ENCODE measurements at places on chromosomes 13 and 19.
A peak's percentile ranks its signal among the peaks of the same experiment; 100 is the strongest.

DNA sequence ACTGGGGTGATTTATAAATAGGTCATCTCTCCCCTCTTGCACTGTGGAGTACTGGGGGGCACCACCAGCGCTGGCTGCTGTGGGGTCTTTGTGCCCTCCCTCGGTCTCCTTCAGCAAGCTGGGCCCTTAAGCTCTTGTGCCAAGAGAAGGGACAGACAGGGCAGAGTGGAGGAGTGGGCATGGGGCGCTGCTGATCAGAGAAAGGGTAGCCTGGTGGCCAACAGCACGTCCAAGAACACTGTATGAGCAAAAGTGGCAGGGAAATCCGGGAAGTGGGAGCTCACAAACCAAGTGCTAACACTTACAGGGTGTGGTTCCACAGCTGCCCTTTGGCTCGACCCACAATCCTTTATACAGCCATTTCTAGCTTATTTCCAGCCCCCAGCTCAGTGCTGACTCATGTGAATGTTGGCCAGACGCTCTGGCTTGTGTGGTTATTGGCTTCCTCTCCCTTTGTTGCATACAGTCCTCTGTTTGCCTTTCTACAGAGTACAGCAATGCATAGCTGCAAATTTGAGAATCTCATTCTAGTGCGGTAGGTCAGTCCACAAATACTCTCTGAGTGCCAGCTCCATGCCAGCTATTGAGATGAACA, 298.8 kb downstream of the SHISA2 start:
- H3K27ac ChIP-seq: no peak overlapping the region
- H3K4me3 ChIP-seq: no peak overlapping the region
- H3K36me3 ChIP-seq: no peaks in the 10 kb centered on the region
- H3K27me3 ChIP-seq: no peaks in the 10 kb centered on the region

DNA sequence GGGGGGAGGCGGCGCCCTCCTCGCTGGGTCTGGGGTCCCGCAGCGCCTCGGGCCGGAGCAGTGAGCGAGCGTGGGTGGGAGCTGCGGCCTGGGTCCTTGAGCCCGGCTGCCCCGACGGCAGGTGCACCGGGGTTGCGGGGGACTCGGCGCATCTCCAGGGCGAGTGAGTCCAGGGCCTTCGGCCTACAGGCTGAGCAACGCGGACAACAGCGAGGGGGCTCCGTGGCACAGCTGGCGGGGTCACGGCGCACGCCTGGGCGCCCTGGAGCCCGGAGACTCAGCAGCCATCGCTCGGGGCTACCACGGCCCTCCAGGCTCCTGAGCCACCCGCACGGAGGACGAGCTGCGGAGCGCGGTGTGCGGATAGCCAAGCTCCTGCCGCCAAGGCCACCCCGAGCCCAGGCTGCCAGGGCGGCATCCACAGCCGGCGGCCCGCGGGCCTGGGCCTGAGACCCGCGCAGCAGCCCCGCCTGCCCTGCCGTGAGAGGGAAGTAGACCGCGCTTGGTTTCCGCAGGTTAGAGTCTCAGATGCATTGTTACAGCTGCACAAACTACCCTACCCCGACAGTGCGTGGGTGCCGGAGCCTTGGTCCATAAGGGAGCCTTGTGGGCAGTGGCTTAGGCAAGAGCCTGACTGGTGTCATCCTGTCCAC, 253.9 kb upstream of the SGCG start:
- peaks cover 4% of the 10 kb centered on the region for H3K27me3 ChIP-seq
- no peak overlapping the region for H3K27ac ChIP-seq
- H3K36me3 ChIP-seq: no peaks in the 10 kb centered on the region

GRCh38 chr19:49614096-49614833, 23.3 kb downstream of the PRR12 start:
- H3K27ac ChIP-seq: no peak overlapping the region
- no peaks in the 10 kb centered on the region for H3K4me1 ChIP-seq
- no peak overlapping the region for H3K4me3 ChIP-seq
- peaks cover 15% of the 10 kb centered on the region for H3K36me3 ChIP-seq
- DNase-seq: no peak

GRCh38 chr13:30572859-30573275, 44.9 kb upstream of the USPL1 start:
- peaks cover 4% of the 10 kb centered on the region for H3K4me1 ChIP-seq
- no peaks in the 10 kb centered on the region for H3K36me3 ChIP-seq
- no peak overlapping the region for H3K4me3 ChIP-seq
- no peak for DNase-seq

- H3K36me3 ChIP-seq: no peaks in the 10 kb centered on the region
- H3K4me3 ChIP-seq: no peak overlapping the region
- no peaks in the 10 kb centered on the region for H3K4me1 ChIP-seq
- H3K27me3 ChIP-seq: no peaks in the 10 kb centered on the region
- DNase-seq: no peak
- H3K27ac ChIP-seq: no peak overlapping the region
These were observed 37.4 kb downstream of the SCGB2B2 start for GRCh38 chr19:34639491-34640085.

DNA sequence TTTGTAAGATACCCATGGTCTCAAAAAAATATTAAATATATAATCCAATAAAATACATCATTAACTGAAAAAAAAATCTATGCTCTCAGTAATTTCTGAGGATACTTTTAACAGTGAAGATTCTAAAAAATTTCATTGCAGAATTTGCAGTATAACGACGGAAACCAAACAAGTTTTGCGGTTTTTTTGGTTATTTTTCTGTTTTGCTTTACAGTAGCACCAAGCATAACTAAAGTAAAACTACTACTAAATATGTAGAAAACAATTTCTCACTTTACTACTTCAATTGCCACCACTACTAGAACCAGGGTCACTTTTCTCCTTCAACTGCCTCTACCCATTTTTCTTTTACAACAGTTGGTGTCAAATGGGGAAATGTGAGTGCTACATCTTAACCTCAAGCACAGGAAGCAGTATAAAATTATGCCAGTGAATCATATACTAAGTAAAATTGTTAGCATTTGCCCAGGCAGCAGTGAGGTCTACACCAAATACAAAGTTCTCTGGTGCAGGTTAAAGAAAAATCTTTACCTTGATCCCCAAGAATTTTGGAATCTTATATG, 24.1 kb downstream of the MICU2 start:
- no peak for DNase-seq
- no peak overlapping the region for H3K4me3 ChIP-seq
- no peaks in the 10 kb centered on the region for H3K36me3 ChIP-seq
- no peak overlapping the region for H3K27ac ChIP-seq
- no peaks in the 10 kb centered on the region for H3K27me3 ChIP-seq
- H3K4me1 ChIP-seq: no peaks in the 10 kb centered on the region

DNA sequence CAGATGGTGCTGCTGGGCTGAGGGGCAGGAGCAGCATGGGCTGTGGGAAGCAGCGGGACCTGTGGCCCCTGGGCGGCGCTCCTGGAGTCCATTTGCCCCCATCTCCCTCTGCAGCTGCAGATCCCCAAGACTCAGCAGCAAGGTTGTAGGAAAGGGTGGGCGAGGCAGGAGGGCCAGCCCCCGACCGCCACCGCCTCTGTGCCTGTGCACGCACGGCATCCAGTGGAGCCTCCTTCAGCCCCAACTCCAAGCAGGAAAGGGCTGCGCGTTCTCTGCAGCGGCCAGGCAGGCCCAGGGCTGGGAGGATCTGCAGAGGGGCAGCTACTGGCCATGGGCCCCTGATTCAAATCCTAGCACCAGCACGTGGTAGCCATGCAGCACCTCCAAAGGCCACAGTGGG, 20.8 kb downstream of the DPF1 start:
- no peak overlapping the region for H3K4me3 ChIP-seq
- no peaks in the 10 kb centered on the region for H3K27me3 ChIP-seq
- no peak for DNase-seq
- H3K27ac ChIP-seq: no peak overlapping the region
- peaks cover 4% of the 10 kb centered on the region for H3K4me1 ChIP-seq
- no peaks in the 10 kb centered on the region for H3K36me3 ChIP-seq

- no peaks in the 10 kb centered on the region for H3K27me3 ChIP-seq
- H3K36me3 ChIP-seq: no peaks in the 10 kb centered on the region
- no peak overlapping the region for H3K4me3 ChIP-seq
- H3K4me1 ChIP-seq: peaks cover 6% of the 10 kb centered on the region
- DNase-seq: no peak
- no peak overlapping the region for H3K27ac ChIP-seq
These were observed 13.6 kb upstream of the PEPD start for GRCh38 chr19:33535226-33535625.

- H3K27ac ChIP-seq: no peak overlapping the region
- H3K4me1 ChIP-seq: peaks cover 6% of the 10 kb centered on the region
- no peak overlapping the region for H3K4me3 ChIP-seq
- no peaks in the 10 kb centered on the region for H3K27me3 ChIP-seq
- H3K36me3 ChIP-seq: peaks cover 23% of the 10 kb centered on the region
These were observed 1.7 kb downstream of the DMWD start for GRCh38 chr19:45790942-45791341.

GRCh38 chr19:33812388-33813330, 16.0 kb downstream of the KCTD15 start:
- no peak overlapping the region for H3K27ac ChIP-seq
- H3K36me3 ChIP-seq: peaks cover 19% of the 10 kb centered on the region
- no peak overlapping the region for H3K4me3 ChIP-seq
- DNase-seq: no peak
- H3K27me3 ChIP-seq: no peaks in the 10 kb centered on the region

- DNase-seq: no peak
- H3K27me3 ChIP-seq: no peaks in the 10 kb centered on the region
- H3K4me1 ChIP-seq: no peaks in the 10 kb centered on the region
- 0 out of 2 replicates have a peak, but pooled peaks cover 2% of the 10 kb centered on the region for H3K36me3 ChIP-seq
- H3K27ac ChIP-seq: no peak overlapping the region
- H3K4me3 ChIP-seq: peak overlapping the region; percentile 59
These were observed 746 bp downstream of the RAB3D start for GRCh38 chr19:11338569-11339253.

Measured in H1 (cell line).